ENCODE measurements at places on chromosomes 2 and 18.

DNA sequence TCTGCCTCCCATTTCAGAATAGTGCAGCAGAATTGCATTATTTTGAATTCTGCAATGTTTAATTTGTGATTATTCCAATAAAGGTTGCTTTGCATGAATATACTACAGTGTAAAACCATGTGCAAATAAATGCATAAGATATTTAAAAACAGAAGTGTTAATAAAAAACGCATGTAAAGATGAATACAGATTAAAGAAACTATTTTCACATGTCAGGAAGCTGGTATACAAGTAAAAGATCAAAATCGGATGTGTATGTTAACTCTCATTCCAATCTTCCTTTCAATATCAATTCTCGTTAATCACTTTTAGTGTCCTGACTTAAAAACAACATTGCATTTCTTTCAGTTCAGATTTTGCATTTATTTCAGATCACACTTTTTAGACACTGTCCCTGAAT is 3.1 kb downstream of the MCEE start:
- no peak for DNase-seq

- no peak for DNase-seq
These were observed 3.7 kb upstream of the ATG16L1 start for GRCh38 chr2:233247744-233248143.

DNA sequence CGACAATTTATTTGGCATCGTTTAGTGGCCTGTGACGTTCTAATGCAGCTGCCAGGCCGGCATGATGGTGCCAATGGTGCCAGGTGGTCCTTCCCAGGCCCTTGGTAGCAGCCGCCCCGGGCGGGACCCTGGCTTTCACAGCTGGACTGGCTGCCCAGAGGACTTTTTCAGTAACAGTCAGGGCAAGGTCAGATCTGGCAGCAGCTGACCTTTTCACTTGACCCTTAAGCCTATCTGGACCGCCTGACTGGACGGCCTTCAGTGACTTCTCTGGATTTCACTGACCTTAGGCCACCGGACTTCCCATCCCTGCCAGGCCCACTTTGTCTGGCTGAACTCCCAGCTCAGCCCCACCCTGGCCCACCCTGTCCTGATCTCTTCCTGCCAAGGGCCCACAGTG is 15.9 kb downstream of the TRIB2 start:
- no peak for DNase-seq

DNA sequence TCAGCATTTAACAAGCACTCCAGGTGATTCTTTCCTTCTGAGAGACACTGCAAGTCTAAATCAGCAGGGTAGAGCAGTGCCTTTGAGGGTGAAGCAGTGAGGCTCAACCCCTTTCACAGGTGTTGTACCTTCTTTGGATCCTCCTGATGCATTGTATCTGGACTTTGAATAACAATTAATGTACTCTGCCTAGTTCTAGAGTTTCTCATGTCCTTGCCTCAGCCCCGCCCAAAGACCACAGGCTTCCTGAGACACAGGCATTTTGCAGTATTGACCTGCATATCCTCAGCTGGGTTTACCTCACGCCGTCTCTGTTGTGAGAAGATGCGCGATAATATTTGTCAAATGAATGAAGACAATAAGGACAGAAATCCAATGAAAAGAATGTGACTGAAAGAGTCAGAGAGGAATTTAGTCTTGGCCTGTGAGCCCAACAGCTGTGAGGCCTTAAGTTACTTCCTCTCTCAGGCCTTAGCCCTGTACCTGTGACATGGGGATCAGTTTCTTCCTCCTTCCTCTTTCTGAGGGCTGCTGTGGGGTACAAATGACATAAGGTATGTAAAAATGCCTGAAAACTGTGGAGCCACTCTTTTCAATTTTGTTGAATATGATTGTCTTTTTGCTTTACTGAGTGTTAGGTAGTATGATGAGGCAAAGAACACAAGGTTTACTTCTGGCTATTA is 43.7 kb downstream of the WIPF1 start:
- DNase-seq = no peak

DNA sequence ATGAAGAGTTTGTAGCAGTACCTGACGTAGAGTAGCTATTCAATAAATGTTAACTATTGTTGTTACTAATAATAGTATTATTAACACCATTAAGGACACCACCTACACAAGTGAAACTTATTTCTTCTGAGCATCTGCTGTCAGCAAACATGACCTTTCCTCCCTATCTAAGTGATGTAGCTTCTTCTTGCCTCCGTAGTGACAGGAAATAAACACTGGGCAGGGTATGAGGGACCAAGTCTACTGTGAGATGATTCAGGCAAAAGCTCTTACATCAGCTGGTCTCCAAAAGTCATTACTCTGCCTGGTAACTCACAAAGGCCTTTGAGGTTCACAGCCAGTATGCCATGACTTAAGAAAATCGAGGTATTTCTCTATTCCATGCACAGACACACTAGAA is 750.5 kb downstream of the CPS1 start:
- DNase-seq = no peak

GRCh38 chr18:63480476-63480875 is 3.7 kb downstream of the SERPINB5 start:
- DNase-seq = no peak

DNA sequence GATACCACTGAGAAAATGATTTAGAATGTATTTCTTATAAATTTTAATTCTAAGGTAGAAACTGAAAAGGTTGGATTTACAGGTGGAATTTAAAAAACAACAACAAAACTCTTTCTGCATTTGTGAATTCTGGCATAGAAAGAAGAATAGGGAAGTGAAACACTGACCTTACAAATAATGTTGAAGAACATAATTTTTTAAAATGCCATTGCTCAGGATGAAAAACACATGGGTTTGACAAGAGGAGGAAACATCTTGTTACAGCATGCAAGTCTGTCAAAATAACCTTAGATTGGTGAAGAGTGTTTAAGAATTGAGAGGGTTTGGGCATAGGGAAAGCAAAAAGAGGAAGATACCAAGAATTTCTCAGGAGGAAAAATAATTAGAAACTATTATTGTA is 184.3 kb downstream of the UBE2E3 start:
- DNase-seq = no peak

DNA sequence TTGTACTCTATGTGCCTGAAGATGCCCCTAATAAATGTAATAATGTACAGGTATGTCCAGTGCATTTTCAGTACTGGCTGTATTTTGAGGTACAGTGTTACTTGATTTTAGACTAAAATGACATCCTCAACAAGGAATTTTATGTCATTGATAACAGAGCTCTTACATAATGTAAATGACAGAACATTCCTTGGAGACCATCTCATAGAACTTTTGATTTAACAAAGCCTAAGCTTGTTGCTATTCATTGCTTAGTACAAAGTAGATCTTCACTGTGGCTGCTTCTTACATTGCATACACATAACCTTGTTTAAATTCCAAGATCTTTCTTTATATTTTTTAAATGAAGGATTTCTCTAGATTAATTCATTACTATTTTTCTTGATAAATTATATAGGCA is 24.1 kb downstream of the DYNC1I2 start:
- no peak for DNase-seq

DNA sequence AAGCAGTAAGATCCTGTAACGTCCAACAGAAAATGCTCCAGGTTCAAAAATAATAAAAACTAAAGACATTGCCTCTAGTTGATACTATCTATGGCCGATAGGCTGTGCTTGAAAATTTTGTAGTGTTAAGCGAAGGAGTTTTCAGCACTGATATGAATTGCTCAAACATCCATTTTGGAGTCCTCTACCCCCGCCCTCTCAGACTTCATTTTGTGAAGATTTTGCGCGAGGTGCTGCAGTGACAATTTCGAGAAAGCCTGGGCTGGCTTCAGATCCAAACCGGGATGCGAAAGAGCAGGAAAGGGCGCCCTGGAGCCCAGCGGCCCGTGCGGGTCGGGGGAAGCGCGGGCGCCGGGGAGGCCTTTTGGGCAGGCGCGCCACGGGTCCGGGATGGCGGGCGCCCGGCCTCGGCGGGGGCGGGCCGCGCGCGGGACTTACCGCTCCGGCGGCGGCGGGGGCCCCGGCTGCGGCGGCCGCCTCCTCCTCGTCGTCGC is 1.8 kb downstream of the SP3 start:
- DNase-seq = peak; percentile 42

GRCh38 chr2:222743251-222743812 is 71.9 kb downstream of the MOGAT1 start:
- DNase-seq = no peak

DNA sequence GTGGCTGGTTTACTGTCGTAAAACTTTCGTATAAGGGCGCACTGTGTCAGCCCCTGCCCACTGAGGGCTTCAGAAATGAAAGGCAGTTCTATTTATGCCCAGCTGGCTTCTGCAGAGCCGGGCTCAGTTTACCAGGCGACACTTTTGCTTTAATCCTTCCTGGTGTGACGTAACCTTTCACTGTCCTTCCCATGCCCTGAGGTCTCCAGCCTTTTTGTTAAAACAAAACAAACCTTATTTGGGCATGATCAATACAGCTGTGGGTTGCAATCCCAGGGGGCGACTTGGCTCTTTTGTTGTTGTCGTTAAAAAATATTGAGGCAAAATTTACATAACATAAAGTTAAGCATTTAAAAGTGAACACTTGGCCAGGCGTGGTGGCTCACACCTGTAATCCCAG is 85.3 kb downstream of the AGAP1 start:
- DNase-seq = no peak

GRCh38 chr2:4745056-4745991 is 946.9 kb upstream of the SOX11 start:
- no peak for DNase-seq

GRCh38 chr2:47996808-47997207 is 90.5 kb upstream of the FBXO11 start:
- no peak for DNase-seq

- no peak for DNase-seq
These were observed 53.0 kb downstream of the CDCA7 start for GRCh38 chr2:173407646-173408045.

DNA sequence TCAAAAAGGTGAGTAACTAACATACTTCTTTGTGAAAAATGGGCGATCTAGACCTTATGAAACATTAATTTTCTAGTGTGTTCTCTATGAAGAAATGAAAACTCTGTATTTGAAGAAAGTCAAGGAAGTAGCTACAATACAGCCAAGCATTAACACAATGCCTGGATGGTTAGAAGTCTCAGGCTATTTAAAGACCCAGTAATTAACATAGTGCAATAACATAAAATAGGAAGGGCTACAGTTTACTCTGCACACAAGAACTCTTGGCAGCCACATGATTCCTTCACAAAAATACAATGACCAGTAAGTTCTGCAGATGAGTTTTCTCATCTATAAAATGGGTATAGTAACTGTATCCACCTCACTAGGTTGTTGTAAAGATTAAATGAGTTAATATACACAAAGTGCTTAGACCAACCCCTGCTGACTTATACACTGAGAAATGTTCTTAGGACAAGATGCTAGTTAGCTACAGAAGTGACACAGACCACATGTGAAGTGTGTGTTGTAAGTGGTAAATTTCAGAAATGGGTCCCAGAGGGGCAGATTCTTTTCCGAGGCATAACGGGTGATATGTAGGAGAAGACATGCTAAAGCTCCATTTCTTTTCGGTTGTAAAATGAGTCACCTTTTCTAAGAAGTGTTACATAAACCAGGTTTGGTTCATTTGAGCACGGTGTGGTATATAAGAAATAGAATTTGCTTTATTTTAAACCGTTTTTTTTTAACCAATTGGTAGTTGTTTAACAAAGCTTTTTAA is 61.8 kb downstream of the CXCR4 start:
- no peak for DNase-seq

GRCh38 chr2:100630473-100630977 is 67.7 kb downstream of the PDCL3 start:
- DNase-seq = no peak

DNA sequence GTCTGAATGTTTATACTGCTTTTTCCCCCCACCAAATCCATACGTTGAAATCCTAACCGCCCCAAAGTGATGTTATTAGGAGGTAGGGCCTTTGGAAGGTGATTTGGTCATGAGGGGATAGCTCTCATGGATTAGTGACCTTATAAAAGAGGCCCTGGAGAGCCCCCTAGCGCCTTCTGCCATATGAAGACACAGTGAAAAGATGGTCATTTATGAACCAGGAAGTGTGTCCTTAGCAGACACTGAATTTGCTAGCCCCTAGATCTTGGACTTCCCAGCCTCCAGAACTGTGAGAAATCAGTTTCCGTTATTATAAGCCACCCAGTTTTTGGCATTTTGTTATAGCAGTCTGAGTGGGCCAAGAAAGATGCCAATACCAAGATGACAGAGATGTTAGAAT is 7.2 kb upstream of the TSN start:
- DNase-seq = peak; percentile 31

- no peak for DNase-seq
These were observed 67.7 kb downstream of the ARHGAP28 start for GRCh38 chr18:6797171-6797570.

- DNase-seq = no peak
These were observed 31.9 kb upstream of the ITGA6 start for GRCh38 chr2:172395503-172395902.

DNA sequence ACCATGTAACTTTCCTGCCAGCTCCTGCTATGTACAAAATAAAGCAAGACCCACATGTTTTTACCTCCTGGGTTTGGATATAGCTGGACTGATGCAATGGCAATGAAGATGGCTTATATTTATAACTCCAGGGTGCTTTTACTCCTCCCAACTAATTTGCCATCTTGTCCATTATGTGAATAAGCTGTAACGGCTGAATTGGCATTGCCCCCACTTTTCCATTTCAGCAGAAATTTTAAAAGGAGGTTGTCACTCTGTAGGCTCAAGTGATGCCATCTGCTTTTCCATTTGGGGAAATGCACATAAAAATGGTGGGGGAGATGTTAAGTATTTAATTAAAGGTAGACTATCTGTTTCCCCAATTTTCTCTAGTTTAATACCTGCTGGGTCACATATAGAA is 345.5 kb downstream of the ERBB4 start:
- DNase-seq = no peak

DNA sequence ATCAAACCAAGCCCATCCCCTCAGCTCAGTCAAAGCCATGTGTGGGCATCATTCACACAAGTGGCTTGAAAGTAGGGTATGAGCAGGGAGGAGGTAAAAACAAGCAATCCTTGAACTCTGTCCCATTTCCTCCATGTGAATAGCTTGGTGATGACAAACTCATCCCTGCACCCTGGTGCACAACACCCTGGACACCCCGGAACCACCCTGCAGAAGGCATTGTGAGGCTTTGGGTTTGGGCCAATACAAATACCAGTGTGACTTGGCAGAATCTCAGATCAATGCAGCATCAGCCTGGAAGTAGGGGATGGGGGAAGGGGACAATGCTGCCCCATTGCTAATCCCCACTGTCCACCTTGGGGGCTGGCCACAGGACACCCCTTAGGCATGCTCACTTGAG is 28.6 kb downstream of the TGFA start:
- DNase-seq = no peak

GRCh38 chr18:12318334-12318697 is 10.3 kb downstream of the TUBB6 start:
- no peak for DNase-seq

DNA sequence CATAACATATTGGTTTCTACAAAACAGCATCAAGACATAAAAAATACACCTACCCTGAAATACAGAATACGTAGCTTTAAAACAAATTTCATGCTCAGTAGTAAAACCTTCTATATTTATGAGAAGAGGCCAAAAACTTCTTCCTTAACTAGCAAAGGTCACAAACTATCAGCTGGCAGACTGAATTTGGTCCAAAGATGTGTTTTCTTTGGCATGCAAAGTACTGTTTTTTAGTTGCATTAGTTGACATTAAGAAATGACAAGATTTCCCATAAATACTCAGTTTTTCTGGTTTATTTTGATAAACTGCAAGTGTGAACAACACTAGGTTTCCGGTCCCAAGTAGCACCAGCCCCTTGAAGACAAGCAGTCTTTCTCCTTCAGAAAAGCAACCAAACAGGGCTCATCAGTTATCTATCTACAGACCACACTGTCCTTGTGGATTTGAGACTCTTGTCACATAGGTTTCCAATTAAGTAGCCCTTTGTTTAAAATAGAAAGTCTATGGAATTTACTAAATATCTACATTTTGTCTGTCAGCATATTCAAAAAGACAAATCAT is 35.6 kb downstream of the SLC25A12 start:
- DNase-seq = no peak

Measured in NCI-H1930 (cell line).